ENCODE measurements at places on chromosomes 2 and 18. TPM values are rescaled to one million over a fixed set of nuclear protein-coding genes. Genes with fewer than 3 reads are reported as not detected.

Gene ZNF521
- total RNA-seq = 8.5 TPM

Gene PCARE
- total RNA-seq = not detected

Gene C1QL2
- total RNA-seq = not detected

DNA sequence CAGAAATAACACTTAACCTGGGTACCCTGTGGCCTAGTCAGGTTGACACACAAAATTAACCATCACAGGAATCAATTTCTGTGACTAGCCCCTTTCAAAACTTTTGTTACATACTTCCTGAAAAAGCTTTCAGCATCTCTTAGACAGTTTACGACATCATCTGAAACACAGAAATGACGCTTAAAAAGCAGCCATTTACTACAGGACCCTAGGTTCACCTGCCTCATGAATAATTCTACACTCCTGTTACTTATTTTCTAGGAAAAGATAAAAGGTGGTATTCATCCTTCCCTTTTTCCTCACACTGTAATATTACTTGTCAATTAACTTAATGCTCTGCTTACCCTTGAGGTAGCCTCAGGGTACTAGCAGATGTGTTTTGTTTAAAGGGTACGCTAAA lies 388.4 kb downstream of the IRS1 start:
- DNase-seq = no peak

Gene OR6B2
- not detected for total RNA-seq

Gene ABCG8
- not detected for total RNA-seq

Gene CRACDL
- total RNA-seq = 1.3 TPM

Gene ASXL3
- total RNA-seq = 0.29 TPM

Gene SMYD1
- not detected for total RNA-seq

- DNase-seq = no peak
These were observed 52.5 kb downstream of the KCNF1 start for GRCh38 chr2:10964052-10964790.

Data from Daoy (cell line).